ENCODE measurements at places on chromosomes 2 and 18.

DNA sequence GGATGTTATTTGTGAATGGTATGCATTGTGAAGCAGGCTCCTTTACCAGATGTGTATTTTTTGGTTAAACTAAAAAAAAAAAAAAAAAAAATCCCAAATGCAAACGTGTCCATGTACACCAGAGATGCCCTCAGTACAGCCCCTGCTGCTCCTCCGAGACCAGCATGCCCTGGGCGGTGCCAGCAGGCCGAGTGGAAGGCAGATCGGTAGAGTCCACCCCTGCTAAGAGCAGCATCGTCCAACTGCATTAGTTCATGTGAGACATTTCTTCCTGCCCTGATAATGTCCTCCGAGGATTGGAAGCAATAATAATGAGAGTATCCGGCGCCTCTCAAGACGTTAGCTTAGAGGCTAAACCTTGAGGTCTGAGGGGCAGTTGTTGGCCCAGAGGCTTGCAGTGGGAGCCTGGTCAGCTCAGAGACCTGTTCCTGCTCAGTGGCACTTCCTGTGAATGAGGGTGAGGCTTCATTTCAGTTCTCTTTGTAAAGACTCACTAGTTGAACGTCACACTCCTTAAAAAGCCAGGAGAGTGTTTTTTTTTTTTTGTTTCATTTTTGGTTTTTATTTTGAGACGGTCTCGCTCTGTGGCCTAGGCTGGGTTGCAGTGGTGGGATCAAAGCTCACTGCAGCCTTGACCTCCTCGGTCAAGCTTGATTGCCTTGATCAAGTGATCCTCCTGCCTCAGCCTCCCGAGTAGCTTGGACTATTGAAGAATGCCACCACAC lies 5.6 kb downstream of the SLC66A3 start:
- DNase-seq: no peak

DNA sequence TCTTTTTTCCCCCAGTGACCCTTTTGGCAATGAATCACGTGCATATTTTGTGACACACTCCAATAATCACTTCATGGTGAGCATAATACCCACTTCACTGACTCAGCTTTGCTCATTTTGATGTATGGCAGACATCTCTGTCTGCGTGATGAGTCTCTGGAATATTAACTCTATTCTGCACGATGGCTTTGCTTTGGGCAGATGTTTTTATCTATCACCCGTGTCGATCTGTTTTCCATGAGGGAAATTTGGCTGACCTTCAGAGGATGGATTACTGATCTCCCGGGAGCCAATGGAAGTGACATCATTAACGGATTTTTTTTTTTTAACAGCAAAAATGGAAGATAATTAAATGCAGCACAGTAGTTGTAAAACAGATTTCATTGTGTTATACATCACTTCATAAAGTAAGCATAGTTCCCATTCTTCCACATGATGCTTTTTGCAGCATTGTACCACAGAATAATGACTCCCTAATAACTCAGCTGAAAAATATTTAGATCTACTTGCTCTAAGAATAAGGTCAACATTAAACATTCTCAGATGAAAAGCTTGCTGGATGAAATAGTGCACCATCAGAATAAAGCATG lies 29.8 kb downstream of the CDC42EP3 start:
- no peak for DNase-seq

DNA sequence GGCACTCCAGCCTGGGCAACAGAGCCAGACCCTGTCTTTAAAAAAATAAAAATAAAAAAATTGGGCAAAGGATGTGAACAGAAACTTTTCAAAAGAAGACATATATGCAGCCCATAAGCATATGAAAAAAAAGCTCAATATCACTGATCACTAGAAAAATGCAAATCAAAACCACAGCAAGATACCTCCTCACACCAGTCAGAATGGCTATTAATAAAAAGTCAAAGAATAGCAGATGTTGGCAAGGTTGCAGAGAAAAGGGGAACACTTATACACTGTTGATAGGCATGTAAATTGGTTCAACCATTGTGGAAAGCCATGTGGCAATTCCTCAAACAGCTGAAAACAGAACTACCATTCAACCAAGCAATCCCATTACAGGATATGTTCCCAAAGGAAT lies 204.1 kb upstream of the SRD5A2 start:
- no peak for DNase-seq

DNA sequence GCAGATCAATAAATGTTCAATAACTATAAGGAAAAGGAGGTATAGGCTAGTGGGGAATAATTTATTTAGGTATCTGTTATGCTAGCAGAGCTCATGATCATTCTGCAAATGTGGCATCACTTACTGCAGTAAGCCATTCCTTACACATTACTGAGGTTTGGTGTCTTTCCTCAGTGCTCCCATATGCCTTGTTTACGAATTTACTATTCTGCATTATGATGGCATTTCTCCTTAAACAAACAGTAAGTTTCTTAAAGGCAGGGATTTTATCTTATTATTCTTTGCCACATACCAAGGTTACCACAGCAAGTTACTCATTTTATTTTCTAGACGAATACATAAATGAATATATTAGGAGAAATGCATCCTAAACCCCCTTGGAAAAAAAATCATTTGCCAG lies 88.4 kb downstream of the DSEL start:
- DNase-seq: no peak

DNA sequence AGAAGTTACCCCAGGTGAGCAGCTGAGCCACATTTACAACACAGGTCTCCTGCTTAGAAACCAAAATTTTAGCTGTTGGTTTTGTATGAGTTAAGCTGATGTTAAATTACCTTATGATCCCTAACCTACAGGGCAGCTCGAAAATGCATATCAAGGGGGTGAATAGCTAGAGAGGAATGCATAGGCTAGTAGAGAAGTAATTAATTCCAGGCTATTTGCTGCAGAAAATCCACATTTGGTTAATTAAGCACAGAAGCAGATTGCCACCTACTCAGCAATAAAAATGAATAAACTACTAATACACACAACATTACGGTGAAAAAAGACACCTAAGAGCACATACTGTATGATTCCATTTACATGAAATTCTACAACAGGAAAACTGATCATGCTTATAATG lies 91.4 kb downstream of the OSBPL1A start:
- DNase-seq: no peak

- DNase-seq: no peak
Measured at GRCh38 chr2:190860985-190861680, 19.5 kb upstream of the GLS start.

Data from CD4-positive, CD25-positive, alpha-beta regulatory T cell (primary cell).